Neural crest cell (in vitro differentiated cells): ENCODE measurements at places on chromosomes 2 and 18.

GRCh38 chr2:73920577-73921545 lies 5.8 kb upstream of the DGUOK start:
- DNase-seq = peak; percentile 22
- peaks cover 64% of the 10 kb centered on the region for H3K27me3 ChIP-seq
- H3K27ac ChIP-seq = no peak overlapping the region
- no peaks in the 10 kb centered on the region for H3K36me3 ChIP-seq
- H3K4me1 ChIP-seq = no peaks in the 10 kb centered on the region

DNA sequence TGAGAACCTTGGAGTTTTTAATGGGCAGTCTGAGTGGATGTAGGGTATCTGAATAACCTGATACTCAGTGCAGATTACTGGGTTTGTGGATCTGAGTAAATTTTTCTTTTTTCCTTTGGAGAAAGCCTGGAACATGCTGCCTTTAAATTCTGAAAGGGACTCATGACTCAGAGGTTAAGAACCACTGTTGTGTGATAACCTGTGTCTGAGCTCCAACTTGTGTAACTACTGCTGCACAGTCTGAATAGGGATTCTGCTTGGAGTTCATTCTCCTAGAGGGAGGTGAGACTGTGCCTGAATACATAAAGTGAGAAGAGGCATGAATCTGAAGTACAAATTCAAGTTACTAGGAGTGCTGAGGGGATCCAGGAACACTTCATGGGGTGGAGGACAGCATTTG lies 36.2 kb downstream of the KDM3A start:
- H3K4me3 ChIP-seq = no peak overlapping the region
- no peak for DNase-seq
- H3K27ac ChIP-seq = no peak overlapping the region
- no peaks in the 10 kb centered on the region for H3K4me1 ChIP-seq
- H3K27me3 ChIP-seq = no peaks in the 10 kb centered on the region

GRCh38 chr2:186135686-186136085 lies 350.4 kb upstream of the ZC3H15 start:
- H3K27ac ChIP-seq = no peak overlapping the region
- peaks cover 2% of the 10 kb centered on the region for H3K36me3 ChIP-seq
- no peak overlapping the region for H3K4me3 ChIP-seq
- peaks cover 23% of the 10 kb centered on the region for H3K4me1 ChIP-seq
- no peaks in the 10 kb centered on the region for H3K27me3 ChIP-seq

GRCh38 chr2:230660294-230661060 lies 52.2 kb upstream of the CAB39 start:
- no peaks in the 10 kb centered on the region for H3K36me3 ChIP-seq
- no peak for DNase-seq
- peaks cover 4% of the 10 kb centered on the region for H3K4me1 ChIP-seq
- peaks cover 84% of the 10 kb centered on the region for H3K27me3 ChIP-seq
- no peak overlapping the region for H3K4me3 ChIP-seq
- H3K27ac ChIP-seq = no peak overlapping the region

DNA sequence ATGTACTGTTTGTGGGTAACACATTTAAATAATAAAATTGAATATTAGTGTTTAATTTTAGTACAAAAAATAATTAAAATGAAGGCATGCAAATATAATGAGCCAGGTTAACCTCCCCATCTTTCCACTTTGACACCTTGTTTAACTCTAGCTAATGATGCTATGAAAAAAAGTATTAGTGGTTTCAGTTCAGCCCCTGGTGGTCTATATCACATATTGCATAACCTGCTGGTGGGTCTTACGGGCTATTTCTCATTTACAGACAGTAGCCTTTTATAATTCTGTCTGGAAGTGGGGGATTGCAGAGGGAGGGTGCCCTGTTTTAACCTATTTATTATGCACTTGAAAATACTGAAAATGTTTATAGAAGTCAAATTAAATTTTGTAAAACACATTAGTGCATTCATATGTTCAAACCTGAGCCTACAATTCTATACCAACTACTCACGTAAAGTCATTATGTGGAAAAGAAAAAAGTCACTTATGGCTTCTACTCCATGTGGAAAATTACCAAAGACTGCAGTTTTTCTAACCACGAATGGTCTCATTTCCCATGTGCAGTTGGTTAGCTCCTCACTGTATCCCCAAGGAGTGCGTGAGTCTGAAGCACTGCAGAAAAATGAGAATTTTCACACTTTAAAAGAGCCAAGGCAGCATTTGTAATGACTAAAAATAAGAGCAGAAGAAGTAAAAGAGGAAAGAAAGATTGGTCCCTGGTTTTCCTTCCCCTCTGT lies 381.0 kb downstream of the MTX2 start:
- no peak for DNase-seq
- H3K27ac ChIP-seq = no peak overlapping the region
- no peak overlapping the region for H3K4me3 ChIP-seq
- peaks cover 87% of the 10 kb centered on the region for H3K27me3 ChIP-seq

DNA sequence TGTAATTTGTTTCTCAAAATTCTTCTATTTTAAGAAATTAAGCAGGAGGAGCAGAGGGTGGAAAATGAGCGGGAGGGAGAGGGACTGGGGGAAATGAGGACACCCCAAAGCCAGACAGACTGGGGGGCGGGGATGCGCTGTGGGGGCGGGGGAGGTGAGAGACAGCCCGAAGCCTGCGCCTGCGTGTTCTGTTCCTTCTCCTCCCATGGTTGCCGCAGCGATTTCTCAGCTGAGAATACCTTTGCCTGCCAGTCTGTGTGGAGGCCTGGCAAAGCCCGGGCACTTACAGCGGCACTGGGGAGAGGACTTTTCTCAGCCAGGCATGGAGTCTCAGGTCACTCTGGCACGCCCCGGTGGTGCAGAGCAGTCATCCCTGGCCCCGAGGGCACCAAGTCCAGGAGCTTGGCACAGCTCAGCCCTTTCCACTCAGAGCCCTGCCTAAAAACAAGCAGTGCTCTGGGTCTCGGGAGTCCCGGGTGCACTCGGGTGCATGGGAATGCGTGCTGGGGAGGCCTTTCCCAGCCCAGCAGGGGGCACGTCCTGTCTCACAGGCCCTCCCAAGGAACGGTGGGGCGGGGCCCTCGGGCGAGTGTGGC lies 289.3 kb upstream of the HS6ST1 start:
- H3K4me3 ChIP-seq = no peak overlapping the region
- DNase-seq = no peak
- peaks cover 13% of the 10 kb centered on the region for H3K4me1 ChIP-seq

DNA sequence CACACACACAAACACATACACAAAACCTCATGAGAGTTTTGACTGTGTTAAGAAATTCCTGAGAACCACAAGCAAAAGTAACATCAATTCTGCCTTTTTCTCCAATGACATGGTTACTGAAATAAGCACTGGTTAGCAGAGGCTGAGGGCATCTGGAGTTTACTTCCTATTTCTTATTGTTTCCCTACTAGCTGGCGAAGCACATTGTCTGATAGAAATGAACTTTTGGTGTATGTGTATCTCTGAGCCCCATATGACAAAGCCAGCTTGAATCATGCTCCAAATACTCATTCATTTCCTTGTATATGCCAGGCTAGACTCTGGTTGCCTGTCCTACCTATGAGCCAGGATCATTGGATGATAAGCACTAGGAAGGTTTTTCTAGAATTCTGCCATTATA lies 203.1 kb downstream of the NCKAP5 start:
- H3K4me1 ChIP-seq = peaks cover 62% of the 10 kb centered on the region
- H3K36me3 ChIP-seq = peaks cover 3% of the 10 kb centered on the region
- no peak overlapping the region for H3K27ac ChIP-seq
- H3K27me3 ChIP-seq = no peaks in the 10 kb centered on the region

DNA sequence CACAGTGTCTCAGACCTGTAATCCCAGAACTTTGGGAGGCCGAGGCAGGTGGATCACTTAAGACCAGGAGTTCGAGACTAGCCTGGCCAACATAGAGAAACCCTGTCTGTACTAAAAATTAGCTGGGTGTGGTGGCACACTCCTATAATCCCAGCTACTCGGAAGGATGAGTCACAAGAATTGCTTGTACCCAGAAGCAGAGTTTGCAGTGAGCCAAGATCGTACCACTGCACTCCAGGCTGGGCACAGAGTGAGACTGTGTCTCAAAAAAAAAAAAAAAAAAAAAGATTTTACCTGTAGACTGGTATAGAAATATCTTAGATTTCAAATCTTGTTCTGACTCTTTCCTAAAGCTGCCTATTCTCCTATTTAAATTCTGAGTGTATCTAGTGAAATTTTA lies 7.2 kb upstream of the KLHL29 start:
- DNase-seq = no peak
- H3K4me1 ChIP-seq = peaks cover 28% of the 10 kb centered on the region
- H3K27ac ChIP-seq = no peak overlapping the region

DNA sequence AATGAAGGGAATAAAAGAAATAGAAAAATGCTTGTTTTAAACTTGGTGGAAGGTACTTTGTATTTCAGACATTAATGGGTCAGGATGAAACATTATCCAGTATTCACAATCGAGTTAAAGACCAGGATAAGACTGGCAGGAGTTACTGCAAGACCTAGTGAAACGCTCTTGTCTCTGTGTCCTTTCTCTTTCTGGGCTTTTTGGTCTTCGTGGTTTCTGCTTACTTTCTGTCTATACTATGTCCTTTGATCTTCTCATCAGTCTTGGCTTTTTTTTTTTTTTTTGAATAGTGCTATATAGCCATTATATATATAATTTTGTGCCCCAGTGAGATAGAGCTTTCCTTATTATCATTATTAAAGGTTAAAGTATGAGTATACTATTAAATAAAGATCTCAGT lies 42.1 kb upstream of the GAREM2 start:
- H3K4me1 ChIP-seq = peaks cover 4% of the 10 kb centered on the region
- H3K27ac ChIP-seq = no peak overlapping the region
- H3K27me3 ChIP-seq = no peaks in the 10 kb centered on the region
- peaks cover 2% of the 10 kb centered on the region for H3K36me3 ChIP-seq

DNA sequence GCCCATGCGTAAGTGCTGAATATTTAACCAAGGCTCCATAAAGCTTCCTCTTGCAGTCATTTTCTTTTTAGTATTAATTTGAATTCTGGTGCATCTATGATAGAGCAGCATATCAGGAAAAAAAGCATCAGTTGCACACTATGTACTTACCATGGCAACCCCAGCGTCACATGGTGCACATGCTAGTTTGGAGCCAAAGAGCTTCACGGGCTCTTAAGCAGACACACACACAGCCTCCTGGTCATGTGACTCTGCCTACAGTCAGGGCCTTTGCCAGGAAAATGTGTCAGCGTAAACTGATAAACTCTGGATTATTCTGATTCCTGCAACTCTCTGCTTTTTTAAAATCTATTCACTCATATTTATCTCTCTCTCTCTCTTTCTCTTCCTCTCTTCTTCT lies 30.2 kb downstream of the NYAP2 start:
- no peaks in the 10 kb centered on the region for H3K36me3 ChIP-seq
- no peaks in the 10 kb centered on the region for H3K4me1 ChIP-seq
- H3K27me3 ChIP-seq = no peaks in the 10 kb centered on the region
- DNase-seq = no peak
- H3K27ac ChIP-seq = no peak overlapping the region

GRCh38 chr2:23533338-23533695 lies 148.3 kb downstream of the KLHL29 start:
- peak overlapping the region; percentile 19 for H3K27ac ChIP-seq
- peaks cover 38% of the 10 kb centered on the region for H3K4me1 ChIP-seq
- no peak overlapping the region for H3K4me3 ChIP-seq
- DNase-seq = no peak

DNA sequence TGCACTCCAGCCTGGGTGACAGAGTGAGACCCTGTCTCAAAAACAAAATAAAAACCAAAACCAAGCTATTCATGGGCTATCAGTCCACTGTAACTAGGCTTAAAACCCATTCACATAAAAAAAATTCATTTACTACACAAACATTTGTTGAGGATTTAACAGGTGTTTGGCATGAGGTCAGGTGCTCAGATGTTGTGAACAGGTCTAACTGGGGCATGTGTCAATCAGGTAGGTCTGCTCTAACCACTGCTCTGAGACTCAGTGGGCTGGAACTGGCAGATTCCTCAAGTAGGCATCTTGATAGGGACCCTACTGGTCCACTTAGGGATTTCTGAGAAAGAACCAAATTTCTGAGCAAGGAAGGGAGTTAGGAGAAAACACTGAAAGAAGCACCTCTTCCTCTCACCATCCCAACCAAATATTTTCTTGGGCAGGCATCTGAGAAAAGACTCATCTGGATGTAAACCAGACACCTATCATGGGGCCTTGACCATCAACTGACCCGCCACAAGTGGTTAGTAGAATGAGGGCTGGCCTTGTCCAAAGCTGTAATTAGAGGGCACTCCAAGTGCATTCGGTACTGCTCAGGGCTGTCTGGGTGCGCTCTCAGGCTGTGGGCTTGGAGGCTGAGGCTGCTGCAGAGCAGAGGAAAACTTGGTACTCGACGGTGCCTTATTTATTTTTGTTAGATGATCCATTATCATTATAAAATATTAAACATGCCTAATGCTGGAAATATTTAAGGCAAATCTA lies 33.9 kb downstream of the WIPF1 start:
- DNase-seq = no peak
- H3K4me1 ChIP-seq = peaks cover 5% of the 10 kb centered on the region
- peaks cover 11% of the 10 kb centered on the region for H3K36me3 ChIP-seq
- no peaks in the 10 kb centered on the region for H3K27me3 ChIP-seq
- no peak overlapping the region for H3K27ac ChIP-seq
- H3K4me3 ChIP-seq = no peak overlapping the region
